B cell (primary cell): ENCODE measurements at places on chromosomes 6 and 20. TPM values are rescaled to one million over a fixed set of nuclear protein-coding genes. Genes with fewer than 3 reads are reported as not detected.
A peak's percentile ranks its signal among the peaks of the same experiment; 100 is the strongest.

Gene NKX2-4
- polyA plus RNA-seq, result not detected in 2 replicates

Gene CEP250
- 14.6 and 16.5 TPM in 2 replicates for polyA plus RNA-seq

DNA sequence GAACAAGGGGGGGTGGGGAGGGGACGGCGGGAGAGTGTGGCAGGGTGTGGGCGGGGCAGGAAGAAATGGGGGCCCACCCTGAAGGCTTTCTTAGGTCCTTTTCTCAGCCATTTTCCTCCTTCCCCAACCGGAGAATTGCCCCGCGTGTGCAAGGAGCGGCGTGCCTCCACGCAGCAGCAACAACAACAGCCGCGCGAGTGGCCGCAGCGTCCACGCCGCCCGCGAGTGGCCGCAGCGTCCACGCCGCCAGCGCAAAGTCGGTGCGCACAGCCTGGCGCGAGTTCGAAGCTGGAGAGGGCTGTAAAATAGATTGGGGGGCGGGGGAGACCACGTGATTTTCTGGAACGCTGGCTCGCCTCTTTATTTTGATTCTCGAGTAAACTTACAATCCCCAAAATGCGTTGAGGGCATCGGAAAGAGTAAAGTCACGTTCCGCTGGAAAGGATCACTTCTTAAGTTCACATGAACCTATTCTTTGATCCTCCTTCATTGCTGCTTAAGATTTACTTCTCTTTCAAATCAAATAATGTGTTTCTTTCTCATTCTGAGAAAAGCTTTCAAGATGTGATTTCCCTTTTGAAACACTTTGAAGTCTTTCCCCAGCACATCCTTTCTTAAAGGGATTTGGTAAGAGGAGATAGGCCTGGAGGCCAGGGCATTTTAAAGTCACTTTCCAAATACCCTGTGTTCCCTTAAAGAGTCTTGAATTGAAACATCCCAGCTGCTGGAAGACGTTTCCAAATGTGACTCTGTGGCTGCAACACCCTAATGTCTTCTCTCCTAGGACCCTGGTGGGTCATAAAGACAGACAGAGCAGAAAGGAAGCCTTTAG lies 66.7 kb upstream of the ZNF217 start:
- peak; percentile 52 for DNase-seq

DNA sequence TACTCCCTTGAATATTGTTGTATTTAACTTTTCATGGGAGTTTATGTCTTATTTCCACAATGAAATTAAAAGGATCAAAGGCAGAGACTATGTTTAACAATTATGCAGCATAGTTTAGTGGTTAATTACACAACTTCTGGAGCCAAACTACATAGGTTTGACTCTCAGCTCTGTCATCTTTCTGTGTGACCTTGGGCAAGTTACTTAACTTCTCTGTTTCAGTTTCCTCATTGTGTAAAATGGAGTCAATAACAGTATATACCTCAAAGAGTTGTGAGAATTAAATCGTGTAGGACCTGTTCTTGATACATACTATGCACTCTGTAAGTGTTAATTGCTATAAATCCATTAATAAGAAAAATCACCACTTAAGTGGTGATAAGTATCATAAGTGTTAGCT lies 48.3 kb downstream of the BTBD9 start:
- DNase-seq, result no peak

Gene SLC22A7
- polyA plus RNA-seq, result not detected in 2 replicates

- DNase-seq, result no peak
Measured at GRCh38 chr6:36853325-36853724, 14.1 kb upstream of the CPNE5 start.

Gene DXO
- 139 and 150 TPM in 2 replicates for polyA plus RNA-seq
